Activated CD4-positive, CD25-positive, alpha-beta regulatory T cell treated with anti-CD3 and anti-CD28 coated beads, Interleukin-2, amount 50 U/mL, for 24 hours (primary cell): ENCODE measurements at places on chromosomes 7 and 10.

DNA sequence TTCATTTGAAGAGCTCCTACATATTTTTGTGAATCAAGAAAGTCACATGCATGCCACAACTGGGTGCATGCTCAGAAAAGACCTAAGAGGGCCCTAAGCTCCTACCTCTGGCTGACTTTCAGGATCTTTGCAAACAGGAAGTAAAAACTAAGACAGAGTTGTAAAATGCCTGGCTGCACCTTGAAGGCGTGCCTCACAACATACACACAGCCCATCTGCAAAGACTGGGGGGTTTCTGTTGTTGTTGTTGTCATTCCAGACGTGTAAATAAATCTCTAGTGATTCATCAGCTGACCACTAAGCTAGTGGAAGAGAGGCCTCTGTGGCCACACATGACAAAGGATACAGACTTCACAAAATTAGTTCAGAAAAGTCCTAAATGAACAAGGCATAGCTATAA lies 31.8 kb downstream of the SMURF1 start:
- ATAC-seq: no peak

- ATAC-seq: no peak
These were observed 83.5 kb downstream of the SEMA3D start for GRCh38 chr7:85103357-85103756.

- ATAC-seq: peak; percentile 76
These were observed 75.5 kb upstream of the CAPZA2 start for GRCh38 chr7:116786791-116787443.

- ATAC-seq: no peak
These were observed 25.8 kb downstream of the MAPK8 start for GRCh38 chr10:48332166-48332870.

DNA sequence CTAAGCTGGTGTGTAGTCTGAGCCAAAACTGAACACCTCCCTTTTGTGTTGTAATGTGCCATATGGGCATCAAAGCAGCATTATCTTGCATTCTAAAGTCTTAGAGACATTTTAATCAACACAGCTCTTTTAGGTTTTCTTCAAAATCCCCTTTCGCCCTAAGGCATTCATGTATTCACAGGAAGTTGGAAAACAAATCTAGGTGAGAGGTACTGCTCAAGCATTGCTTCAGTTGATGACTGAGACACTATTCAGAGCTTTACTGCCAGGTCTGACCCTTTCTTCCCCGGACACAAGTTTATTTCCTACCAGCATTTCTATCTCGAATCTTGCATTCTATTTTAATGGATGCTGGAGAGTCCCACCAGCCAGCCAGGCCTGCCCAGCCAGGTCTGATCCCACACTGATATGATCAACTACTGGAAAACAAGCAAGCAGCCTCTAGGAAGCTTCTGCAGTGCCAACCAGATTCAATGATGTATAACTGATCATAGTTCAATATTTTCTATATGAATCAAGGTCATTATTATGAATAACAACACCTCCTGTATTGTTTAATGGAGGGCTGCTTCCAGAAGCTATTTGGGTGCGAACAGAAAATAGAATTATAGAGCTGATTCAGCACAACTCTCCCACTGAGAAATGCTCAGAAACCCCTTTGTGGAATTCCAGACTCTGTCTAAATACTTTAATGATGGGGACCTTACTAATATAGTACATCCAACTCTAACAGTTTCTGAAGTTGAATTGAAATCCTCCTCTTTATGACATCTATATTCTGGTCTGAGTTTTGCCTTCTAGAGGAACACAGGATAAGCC lies 4.0 kb upstream of the BRAF start:
- ATAC-seq: no peak

DNA sequence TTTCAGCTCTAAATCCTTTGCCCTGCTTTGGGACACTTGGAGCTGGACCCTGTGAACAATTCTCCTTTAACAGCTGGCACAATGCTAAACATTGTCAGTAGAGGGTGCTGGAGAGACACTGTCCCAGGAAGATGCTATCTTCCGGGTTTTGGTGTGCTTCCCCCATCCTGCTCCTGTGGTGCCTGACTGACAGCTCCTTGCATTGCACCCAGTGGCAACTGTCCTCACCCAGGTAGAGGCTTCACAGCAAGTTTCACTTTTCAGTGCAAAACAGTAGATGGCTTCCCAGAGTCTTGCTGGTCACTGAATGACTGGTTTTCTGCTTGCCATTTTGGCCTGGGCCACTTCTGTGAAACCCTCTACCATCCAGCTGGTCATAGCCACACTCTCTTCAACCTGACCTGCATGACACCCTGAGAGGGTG lies 77.3 kb downstream of the CDC14C start:
- no peak for ATAC-seq

GRCh38 chr10:62652114-62652513 lies 152.4 kb upstream of the ADO start:
- no peak for ATAC-seq

DNA sequence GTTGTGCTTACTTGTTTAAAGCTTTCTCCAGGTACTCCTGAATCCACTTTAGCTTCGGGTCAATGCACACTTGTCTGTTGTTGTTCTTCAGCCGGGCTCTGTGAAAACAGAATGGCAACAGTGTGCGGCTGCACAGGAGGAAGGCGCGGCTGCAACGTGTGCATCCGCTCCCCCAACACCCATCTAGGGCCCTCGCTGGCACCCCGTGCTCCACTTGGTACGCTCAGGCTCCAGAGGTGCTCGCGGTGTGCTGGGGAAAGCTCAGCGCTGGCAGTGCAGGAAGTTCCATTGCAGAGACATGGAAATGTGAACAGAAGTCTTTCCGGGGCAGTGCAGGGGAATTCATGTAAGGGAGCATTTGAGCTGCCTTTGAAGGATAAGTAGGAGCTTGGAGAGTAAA lies 6.3 kb downstream of the CXCL12 start:
- no peak for ATAC-seq

DNA sequence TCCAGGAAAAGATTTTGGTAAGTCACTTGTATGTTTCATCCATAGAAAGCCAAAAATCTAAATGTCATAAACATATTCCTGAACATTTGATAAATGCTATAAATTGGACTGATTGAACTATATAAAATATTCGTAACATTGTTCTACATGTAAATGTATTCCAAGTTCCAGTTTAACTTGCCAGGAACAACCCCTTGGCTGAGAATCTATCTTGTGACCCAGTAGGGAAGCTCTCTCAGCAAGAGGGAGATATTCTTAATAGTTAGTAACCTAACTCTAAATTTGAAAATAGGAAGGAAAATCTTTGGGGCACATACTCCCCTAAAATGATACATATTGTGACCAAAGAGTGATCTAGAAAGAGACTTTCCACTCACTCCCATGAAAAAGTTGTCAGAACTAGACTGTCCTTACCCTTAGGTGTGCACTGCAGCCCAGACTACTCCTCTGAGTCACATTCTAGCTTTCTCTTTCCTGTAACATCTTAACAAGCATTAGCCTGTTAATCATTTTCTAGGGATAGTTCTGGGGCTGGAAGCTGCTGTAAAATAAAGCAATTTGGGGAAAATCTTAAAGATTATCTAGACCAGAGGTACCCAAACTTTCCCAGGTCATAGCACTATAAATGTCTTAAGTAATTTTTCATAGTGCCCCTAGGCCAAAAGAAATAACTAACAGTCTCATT lies 73.7 kb upstream of the SKAP2 start:
- no peak for ATAC-seq

- no peak for ATAC-seq
These were observed 7.5 kb downstream of the AS3MT start for GRCh38 chr10:102876747-102877153.

DNA sequence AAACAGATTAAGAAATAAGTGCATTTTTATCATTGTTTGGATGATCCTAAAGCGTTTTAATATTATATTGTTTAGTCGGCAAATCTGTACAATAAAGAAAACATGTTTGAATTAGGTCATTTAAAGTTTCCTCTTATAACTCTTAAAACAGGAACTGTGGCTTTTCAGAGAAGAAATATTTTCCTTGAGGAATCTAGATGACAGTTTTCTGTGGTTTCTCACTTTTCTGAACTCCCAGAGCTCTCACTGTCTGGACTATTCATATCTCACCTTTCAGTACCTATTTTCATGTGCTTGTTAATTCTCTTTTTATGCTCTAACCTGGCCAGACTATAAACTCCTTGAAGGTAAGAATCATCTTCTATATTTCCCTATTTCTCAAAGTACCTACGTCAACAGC lies 135.1 kb downstream of the CHN2 start:
- ATAC-seq: no peak

DNA sequence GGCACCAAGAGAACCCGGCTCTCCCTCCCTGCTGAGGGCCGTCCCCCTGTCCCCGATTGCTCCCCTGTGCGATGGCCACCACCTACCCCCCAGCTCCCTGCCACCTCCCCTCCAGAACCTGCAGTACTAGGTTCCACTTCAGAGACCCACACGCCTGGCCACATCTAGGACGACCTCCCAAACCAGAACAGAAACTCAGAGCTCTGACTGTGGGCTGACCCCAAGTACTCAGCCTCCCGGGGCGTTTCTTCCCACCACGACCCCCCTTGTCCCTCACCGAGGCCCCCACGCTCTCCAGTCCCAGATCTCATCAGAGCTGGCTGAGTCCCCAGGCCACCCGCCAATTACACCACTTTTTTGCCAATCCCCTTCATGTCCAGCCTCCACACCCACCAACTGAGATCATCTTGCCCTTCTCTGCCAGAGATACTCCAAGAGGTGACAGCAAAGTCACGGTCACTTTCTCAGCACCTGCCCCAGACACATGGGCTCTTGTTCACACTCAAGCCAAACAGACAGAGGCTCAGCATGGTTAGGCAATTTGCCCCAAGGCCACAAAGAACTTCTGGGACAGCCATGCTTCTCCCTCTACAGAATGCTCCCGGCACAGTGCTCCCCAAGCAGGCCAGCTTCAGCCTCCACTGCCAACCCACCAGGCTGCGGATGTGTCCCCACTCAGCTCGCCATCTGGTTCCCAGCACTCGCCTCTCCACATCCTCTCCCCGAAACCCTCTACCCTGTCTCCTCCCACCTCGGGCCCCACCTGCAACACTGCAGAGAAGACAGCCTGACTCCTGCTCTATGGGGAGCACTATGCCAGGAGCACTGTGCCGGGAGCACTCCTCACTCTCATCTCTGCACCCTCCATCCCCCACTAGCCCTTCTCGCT lies 4.7 kb downstream of the TMEM120A start:
- no peak for ATAC-seq

- no peak for ATAC-seq
These were observed 1.1 kb downstream of the FAM133B start for GRCh38 chr7:92589056-92589455.

- no peak for ATAC-seq
These were observed 2.6 kb upstream of the ZNF503 start for GRCh38 chr10:75403939-75404814.

DNA sequence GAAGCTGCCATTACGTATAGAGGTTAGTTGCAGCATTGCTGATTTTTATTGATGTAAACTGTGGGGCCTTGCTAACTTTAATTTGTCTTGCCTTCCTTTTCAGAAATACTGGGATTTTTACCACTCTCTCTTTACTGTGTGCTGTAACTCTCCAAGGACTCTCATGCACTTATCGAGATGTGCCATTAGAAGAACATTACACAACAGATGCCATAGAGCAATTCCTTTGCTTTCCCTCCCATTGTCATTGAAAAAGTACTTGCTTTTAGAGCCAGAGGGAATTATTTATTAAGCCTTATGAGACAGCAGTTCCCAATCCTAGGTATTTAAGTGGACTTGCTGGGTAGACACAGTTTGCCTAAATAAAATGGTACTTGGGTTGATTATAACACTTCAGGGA lies 51.7 kb downstream of the ASB4 start:
- no peak for ATAC-seq

GRCh38 chr7:50351267-50351666 lies 46.8 kb downstream of the IKZF1 start:
- ATAC-seq: no peak

DNA sequence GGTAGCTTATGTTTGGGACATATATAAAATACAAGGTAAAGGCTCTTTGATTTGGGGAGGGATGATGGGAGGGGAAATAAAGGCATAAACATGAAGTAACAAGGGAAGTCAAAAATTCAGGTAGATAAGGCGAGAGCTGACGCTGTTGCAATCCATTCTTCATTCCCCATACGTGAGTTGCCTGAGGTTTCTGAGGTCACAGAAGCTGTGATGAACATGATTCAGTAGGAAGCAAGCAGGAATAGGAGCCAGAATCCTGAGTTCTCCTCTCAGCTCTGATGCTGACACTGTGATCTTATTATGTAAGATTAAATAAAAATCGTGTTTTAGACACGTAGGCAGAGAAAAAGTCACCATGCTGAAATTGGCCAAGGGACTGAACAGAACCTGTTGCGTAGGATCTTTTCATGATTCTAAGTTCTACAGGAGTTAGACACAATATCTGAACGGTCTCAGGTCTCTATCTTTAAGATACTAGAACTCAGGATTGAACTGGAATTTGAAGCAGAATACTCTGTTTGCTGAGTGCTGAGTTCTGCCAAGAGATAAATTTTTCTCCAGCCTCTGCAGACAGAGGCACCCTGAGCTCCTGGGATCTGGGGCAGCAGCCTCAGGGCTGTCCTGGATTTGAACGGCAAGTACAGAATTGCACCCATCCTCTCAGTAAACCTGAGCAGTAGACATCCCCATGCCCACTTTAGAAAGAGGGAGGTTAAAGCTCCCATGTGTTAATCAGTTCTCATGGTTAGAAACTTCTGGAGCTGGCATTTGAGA lies 21.0 kb downstream of the KLF6 start:
- ATAC-seq: no peak

DNA sequence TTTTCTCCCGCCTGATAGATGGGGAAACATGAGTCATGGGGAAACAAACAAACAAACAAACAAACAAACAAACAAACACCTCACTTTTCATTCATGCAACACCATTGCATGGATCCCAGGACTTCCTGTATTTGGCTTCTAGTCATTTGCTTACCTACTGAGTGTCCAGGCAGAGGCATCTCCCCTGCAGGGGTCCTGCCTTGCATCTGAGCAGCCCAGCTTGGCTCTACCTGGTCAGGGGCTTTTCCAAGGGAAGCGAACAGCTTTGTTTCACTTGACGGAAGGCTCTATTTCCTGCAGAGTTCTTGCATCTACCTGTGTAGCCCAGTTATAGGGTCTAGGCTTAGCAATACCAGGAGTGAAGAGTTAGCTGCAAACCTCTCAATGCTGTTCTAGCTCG lies 374.2 kb downstream of the GATA3 start:
- ATAC-seq: no peak

GRCh38 chr10:12852687-12853086 lies 148.8 kb downstream of the CCDC3 start:
- ATAC-seq: no peak

DNA sequence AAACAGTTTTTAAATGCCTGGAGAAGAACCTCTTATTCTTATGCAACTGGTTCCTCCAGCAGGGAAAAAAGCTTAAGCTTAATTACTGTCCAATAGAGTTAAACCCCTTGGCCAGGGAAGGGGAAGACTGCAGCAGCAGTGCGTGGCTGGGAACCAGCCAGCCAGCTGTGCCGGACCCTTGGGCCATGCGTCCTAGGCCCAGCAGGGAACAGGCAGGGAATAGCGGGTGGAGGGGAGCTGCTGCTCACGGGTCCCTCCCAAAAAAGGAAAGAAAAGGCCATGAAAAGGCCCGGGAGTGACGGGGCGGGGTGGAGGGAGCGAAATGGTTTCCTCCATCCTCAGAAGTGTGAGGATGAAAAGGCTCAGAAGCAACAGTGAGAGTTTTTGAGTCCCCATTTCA lies 35.2 kb upstream of the HECW1 start:
- ATAC-seq: no peak
